ENCODE measurements at places on chromosomes 4 and X.

DNA sequence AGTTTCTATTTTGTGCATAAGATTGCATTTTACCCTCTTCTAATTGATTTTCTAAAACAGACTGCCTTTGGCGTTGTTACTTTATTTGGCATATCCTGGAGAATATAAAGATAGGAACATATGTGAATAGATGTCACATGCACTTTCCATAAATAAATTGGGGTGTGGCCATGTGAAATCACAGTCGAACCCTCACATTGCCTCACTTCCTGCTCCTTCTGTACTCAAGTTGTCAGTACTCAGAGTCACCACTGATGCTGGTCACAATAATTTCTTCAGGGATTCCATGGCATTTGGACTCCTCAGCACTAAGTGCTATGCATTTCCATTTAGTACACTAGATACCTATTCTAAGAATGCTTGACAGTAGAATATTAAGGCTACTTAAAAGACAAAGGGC is 1.4 kb upstream of the EMCN start:
- no peak for DNase-seq

DNA sequence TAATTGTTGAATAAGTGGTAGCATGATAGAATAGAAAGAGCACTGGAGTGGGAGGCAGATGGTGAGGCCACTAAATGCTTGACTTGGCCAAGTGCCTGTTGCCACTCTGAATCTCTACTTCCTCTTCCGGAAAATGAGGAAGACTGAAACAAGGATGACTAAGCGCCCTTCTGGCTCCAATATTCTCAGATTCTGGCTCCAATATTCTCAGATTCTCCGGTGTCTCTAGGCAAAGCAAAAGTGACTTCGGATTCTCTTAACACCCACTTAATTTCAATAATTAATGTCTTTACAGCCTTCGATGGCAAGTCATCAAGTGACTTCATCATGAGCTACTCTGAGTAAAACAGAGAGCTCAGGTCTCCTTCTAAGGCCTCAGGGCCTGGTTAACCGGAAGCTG is 402.2 kb upstream of the FGF13 start:
- no peak for DNase-seq

- no peak for DNase-seq
These were observed 23.4 kb downstream of the SPACA5 start for GRCh38 chrX:48030237-48030636.

DNA sequence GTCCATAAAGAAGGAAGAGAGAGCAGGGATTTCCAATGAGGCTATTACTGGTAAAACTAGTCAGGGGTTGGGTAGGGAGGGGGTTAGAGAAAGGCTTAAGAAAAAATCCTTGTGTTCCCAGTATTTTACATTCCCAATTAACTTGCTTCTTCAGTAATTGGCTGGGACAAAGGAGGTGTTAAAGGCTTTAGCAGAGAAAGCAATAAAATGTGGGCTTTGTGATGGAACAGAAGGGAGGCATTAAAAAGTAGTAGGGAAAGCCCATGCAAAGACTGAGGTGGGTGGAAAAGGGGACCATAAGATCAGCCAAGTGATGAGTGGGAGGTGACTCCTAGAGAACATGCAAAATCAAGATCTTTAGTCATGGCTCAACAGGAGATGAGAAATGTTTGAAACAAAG is 1467.2 kb downstream of the RPA4 start:
- no peak for DNase-seq

GRCh38 chr4:38842994-38843393 is 13.6 kb downstream of the TLR6 start:
- DNase-seq: no peak

DNA sequence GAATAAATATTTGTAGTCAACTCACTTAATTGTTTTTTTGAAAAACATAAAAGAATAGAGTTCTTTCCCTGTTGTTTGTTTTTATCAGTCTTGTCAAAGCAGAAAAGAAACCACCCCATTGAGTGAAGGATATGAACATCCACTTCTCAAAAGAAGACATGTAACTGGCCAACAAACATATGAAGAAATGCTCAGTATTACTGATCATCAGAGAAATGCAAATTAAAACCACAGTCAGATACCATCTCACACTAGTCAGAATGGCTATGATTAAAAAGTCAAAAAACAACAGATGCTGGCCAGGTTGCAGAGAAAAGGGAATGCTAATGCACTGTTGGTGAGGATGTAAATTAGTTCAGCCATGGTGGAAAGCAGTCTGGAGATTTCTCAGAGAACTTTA is 326.1 kb upstream of the EMCN start:
- no peak for DNase-seq

DNA sequence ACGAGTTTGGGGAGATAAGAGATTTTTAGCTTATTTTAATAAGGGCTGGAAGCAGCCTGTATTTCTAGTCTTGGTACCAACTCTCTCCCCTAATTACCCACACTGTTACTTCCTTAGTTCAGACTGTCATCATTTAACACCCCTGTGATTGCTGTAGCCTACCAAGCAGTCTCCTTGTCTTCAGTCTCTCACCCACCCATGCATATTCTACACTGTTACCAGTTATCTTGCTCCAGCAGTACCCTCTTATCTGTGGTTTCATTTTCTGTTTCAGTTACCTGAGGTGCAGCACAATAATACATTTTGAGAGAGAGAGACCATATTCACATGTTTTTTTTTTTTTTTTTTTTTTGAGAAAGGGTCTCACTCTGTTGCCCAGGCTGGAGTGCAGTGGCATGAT is 80.2 kb downstream of the DIAPH2 start:
- DNase-seq: no peak

DNA sequence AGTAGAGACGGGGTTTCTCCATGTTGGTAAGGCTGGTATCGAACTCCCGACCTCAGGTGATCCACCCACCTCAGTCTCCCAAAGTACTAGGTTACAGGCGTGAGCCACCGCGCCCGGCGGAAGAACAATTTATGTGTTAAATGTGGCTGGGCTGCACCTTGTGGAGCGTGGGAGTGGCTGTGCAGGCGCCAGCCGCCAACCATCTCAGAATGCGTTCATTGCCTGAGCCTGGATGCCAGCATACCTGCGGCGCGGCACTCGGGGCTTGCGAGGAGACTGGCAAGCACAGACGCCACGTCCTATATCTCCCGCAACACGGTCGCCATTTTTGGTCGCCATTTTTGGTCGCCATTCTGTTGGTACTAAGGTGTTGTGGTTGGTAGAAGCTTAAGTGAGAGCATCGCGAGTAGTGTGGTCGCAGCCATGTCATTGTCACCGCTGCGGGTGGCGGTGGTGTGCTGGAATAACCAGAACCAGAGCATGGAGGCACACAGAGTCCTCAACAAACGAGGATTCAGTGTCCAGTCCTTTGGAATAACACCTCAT is 193.6 kb upstream of the HTR2C start:
- no peak for DNase-seq

Data from activated gamma-delta T cell treated with anti-CD3 and anti-CD28 coated beads, Interleukin-2, amount 50 U/mL, for 16 hours (primary cell).